ENCODE measurements at places on chromosomes 6 and 20.

DNA sequence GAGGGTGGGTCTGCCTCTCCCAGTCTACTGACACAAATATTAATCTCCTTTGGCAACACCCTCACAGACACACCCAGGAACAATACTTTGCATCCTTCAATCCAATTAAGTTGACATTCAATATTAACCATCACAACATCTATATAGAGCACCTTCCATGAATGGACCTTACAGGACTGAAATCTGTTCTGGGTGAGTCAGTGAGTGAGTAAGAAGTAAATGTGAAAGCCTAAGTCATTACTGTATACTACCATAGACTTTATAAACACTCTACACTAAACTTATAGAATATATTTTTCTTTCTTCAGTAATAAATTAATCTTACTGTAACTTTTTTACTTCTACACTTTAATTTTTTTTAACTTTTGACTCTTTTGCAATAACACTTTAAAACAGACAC is 993.8 kb upstream of the MAP3K7 start:
- no peak for DNase-seq

GRCh38 chr6:170036916-170037315 is 254.0 kb downstream of the DLL1 start:
- no peak for DNase-seq

- DNase-seq = no peak
Observed at GRCh38 chr6:158640519-158640918, 4.0 kb downstream of the DYNLT1 start.

DNA sequence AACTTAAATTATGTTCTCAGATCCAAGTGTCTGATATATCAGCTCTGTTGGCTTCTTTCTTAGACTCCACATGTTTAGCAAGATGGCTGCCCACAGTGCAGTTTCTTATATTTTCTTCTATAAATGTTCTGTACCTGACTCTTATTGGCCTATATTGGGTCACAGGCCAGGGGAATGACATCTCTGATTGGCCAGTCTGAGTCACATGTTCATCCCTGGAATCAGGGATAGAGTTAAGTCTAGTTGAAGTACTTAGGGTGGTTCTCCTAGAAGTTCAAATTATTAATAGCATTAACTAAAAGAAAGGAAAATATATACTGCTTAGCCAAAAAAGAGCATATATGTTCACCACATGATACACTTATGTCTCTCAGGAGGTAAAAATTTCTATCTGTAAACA is 105.3 kb upstream of the SLC22A16 start:
- DNase-seq = no peak

- DNase-seq = no peak
Observed at GRCh38 chr6:120056085-120056484, 706.5 kb upstream of the MAN1A1 start.

- peak; percentile 58 for DNase-seq
Observed at GRCh38 chr20:57244627-57245214, 21.7 kb downstream of the BMP7 start.

DNA sequence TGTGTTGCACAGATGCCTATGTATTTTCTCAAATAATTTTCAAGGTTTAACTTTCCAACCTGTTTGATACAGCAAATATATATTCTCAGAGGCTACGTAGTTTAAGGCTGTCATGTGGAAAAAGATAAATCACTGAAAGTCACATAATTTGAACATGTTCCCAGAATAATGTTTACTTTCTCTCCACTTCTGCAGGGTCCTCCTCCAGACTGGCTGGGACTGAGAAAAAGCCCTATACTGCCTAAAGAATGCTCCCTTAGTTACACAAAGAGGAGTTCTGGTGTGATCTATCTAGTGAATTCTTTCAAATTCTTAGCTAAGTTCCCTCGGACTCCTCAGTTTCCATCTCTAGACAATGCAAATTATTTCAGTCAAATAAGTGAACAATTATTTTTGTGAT is 411.0 kb downstream of the C6orf118 start:
- peak; percentile 11 for DNase-seq

DNA sequence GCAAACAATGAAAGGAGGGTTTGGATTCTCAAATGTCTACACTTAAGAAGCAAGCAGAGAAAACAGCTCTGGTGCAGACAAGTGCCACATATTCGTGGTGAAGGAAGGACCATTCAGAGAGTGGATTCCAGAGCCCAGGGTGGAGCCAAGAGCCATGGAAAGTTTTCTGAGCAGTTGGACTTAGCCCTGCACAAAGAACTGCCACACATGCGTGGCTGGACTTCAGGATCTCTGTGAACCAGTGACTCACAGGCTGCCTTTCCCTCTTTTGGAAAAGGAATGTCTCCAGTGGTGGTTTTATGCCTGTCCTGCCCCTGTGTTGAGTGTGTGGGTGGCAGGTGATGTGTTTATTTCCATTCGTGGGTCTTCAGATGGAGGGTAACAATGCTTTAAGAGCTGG is 489.5 kb downstream of the CDH26 start:
- no peak for DNase-seq

GRCh38 chr20:2401527-2401926 is 20.8 kb downstream of the TGM6 start:
- no peak for DNase-seq

DNA sequence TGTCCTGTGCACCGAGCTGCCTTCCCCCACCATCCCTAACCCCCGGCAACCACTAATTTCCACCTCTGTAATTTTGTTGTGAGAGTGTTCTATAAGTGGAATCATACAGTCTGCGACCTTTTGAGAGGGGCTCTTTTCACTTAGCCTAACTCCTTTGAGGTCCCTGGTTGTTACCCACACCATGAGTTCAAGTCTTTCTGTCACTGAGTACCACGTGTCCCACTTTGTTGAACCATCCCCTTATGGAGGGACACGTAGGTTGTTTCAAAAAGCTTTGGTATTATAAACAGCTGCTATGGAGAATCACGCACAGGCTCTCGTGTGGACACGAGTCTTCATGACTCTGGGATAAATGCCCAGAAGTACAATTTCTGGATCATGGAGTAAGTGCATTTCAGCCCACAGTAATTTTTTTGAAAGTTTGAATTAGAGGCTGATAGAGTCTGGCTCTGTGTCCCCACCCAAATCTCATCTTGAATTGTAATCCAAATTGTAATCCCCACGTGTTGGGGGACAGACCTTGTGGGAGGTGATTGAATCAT is 9.5 kb downstream of the FAM209B start:
- DNase-seq = no peak

DNA sequence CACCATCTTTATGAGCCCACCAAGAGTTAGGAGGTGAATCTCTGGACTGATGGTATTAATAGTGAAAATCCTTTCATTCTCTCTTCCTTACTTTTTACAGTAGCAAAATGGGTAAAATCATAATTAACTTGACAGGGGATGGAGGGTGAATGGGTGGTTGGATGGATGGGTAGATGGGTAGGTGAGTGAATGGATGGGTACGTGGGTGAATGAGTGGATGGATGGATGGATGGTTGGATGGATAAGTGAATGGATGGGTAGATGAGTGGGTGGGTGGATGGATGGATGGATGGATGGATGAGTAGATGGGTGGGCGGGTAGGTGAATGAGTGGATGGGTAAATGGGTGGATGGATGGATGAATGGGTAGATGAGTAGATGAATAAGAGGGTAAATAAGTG is 63.2 kb downstream of the BMP7 start:
- DNase-seq = no peak

DNA sequence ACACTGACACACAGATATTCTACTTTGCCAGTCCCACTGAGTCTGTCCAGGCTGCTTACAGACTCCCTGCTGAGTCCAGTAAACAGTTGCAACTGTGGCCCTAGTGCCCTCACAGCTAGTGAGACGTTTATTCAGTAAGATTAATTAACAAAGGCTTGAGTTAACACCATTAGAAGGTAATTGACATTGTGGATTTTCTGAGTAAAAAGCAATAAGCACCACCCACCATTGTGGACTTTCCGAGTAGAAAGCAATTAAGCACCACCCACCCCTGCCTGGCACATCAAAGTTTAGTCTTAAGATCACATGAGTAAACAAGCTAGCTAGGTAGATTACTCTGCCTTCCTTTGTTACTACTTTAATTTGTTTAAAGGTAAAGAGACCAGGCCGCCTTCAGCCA is 408.6 kb upstream of the IMPG1 start:
- DNase-seq = no peak

GRCh38 chr20:1860446-1860845 is 34.8 kb upstream of the SIRPA start:
- DNase-seq = no peak

GRCh38 chr6:108127826-108128225 is 38.0 kb upstream of the NR2E1 start:
- DNase-seq = no peak

GRCh38 chr20:13856354-13856753 is 71.5 kb downstream of the NDUFAF5 start:
- DNase-seq = no peak

GRCh38 chr6:126367849-126368248 is 27.9 kb downstream of the CENPW start:
- DNase-seq = no peak

DNA sequence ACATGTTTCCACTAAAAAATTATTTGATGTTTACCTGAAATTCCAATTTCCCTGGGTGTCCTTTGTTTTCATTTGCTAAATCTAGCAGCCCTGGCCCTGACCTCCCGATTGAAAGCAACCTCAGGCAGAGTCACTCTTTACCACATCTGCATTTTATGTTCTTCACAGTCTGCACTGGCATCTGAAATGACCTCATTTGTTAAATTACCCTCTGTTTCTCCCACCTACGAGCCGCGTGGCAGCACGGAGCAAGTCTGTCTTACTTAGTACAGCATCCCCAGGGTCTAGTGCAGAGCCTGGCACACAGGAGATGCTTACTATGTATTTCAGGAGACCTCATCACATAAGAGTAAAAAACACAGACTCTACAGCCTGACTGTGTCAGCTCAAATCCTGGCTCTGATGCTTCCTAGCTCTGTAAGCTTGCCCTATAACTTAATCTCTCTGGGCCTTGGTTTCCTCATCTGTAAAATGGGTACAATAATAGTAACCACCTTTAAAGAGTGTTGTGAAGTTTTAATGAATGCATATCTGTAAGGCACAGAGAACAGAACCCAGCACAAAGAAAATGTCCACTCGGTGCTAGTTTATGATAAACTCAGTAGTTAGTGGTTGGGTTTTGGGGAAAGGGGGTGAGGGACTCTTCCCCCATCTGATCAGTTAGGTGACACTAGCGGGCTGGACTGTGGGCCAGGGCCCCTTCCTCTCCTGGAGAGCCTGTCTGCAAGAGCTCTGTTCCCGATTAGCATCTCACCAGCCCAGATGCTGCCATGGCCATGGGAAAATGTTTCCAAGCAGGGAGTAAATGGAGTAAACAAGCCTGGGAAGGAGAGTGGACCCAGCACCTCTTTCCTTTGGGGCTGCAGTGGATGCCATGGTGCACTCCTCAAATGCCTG is 88.2 kb downstream of the PREX1 start:
- no peak for DNase-seq

DNA sequence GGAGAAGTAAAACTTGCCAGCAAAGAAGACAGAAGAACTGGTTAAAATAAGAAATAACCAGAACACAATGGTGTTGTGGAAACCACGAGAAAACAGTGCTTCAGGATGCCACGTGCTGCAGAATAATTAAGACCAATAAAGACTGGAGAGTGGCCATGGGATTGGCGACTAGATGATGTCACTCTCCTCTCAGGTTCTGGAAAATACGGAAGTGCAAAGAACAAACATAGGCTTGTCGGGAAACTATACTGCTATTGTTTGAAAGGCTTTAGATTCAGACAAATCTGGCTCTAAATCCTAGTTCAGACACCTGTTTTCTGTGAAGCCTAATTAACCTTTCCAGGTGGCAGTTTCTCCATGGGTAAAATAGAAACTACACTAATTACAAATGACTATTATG is 138.4 kb upstream of the STXBP5 start:
- no peak for DNase-seq

- peak; percentile 53 for DNase-seq
Observed at GRCh38 chr20:46013829-46014516, 5.3 kb downstream of the MMP9 start.

- no peak for DNase-seq
Observed at GRCh38 chr20:48901326-48901725, 20.2 kb upstream of the ARFGEF2 start.

DNA sequence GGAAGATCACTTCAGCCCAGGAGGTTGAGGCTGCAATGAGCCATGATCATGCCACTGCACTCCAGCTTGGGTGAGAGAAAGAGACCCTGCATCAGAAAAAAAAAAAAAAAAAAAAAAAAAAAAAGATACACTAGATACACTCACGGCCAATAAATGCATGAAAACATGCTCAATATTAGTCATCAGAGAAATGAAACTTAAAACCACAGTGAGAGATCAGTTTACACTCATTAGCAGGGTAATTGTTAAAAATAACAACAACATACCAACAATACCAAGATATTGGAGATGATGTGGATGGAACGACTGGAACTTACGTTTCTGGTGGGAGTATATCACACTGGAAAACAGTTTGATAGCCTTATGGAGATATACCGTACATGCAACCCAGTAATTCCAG is 29.9 kb downstream of the HS3ST5 start:
- DNase-seq = no peak

DNA sequence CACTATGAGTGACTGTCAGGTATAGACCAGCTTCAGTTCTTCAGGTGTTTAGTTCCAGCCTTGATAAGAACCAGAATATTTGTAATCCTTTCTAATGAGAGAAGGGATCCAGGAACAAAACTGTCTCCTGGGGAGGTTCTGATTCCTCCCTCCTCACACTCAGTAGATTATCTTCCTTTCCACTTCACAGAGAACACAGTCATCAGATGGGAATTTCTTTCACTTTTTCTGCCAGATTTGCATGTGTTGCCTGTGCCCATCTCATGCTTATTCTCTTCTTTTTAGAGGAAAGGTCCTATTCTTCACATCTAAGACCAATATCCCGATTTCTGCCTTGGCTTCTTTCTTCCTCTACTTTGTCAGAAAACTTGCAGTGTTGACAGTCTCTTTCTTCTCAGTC is 50.8 kb downstream of the CD109 start:
- DNase-seq = no peak

DNA sequence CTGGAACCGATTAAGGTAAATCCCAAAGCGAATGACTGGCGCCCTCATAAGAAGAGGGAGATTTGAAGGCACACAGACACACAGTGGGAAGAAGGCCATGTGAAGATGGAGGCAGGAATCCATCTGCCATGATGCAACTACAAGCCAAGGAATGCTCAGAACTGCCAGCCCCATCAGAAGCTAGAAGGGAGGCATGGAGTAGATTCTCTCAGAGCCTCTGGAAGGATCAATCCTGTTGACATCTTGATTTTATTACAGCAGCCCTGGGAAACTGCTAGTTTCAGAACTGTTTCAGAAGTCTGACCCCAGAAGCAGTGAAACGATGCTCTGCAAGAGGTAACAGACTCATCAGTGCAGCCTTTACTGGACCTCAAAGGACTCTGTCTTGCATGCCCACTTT is 103.5 kb upstream of the GPR6 start:
- no peak for DNase-seq

- DNase-seq = no peak
Observed at GRCh38 chr20:31849306-31849930, 4.0 kb upstream of the FOXS1 start.

- DNase-seq = no peak
Observed at GRCh38 chr6:33172688-33173534, 19.4 kb downstream of the COL11A2 start.

GRCh38 chr6:11626356-11626755 is 88.8 kb downstream of the TMEM170B start:
- DNase-seq = no peak
